ENCODE measurements at places on chromosomes 3 and 15. TPM values are rescaled to one million over a fixed set of nuclear protein-coding genes. Genes with fewer than 3 reads are reported as not detected.

Gene WWTR1
- total RNA-seq: 198 TPM

Gene FAM81A
- 1.4 TPM for total RNA-seq

Gene NR2E3
- not detected for total RNA-seq

Gene TMC3
- not detected for total RNA-seq

Gene RPL35A
- 625 TPM for total RNA-seq

Gene TRIP4
- 12.5 TPM for total RNA-seq

Gene MME
- 26.5 TPM for total RNA-seq

Gene CX3CR1
- total RNA-seq: under 0.01 TPM

Gene CATSPER2
- 1.8 TPM for total RNA-seq

Data from articular chondrocyte of knee joint (primary cell).